ENCODE measurements at places on chromosomes 6 and 20.

- no peak for DNase-seq
Measured at GRCh38 chr20:39105551-39105950, 143.4 kb downstream of the DHX35 start.

GRCh38 chr6:1617466-1618310 is 8.0 kb downstream of the FOXC1 start:
- no peak for DNase-seq

DNA sequence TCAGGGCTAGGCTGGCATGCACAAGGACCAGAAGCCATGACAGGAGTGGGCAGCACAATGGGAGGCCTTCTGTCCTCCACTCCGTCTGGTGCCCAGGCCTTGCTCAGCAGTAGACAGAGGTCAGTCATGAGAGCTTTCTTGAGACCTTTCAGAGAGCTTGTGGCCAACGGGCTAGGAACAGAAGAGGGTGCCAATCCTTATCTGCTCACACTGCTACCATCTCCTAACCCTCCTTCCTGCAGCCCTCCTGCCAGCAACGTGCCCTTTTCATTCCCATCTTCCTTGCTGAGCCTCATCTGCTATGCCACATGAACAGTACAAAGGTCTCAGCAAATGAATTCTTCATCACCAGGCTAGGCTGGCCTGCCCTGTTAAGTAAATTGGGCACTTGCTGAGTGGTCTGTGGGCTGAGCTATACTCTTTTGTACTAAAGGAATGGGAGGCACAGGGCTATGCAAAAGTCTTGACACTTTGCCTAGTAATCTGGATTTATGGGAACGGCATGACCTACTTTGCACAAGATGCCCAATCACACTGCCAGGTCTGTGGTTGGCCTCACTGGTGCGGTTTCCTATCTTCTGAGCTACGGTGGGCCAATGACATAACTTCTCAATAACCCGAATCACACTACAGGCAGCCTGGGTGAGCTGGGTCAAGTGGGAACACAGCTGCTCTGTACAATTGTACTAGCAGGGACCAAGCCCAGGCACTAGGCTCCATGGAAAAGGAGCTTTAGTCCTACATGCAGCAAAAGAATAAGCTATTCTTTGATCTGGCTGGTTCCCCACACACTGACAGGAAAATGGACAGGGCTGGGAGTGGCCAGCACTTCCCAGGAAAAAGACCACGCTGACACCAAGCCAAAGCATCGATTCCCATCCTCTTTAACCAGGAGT is 47.8 kb downstream of the ELOVL5 start:
- DNase-seq, result peak; percentile 67

- peak; percentile 23 for DNase-seq
Measured at GRCh38 chr6:42958125-42958524, 2.4 kb upstream of the GNMT start.

- no peak for DNase-seq
Measured at GRCh38 chr20:52252664-52253063, 61.1 kb upstream of the ZFP64 start.

DNA sequence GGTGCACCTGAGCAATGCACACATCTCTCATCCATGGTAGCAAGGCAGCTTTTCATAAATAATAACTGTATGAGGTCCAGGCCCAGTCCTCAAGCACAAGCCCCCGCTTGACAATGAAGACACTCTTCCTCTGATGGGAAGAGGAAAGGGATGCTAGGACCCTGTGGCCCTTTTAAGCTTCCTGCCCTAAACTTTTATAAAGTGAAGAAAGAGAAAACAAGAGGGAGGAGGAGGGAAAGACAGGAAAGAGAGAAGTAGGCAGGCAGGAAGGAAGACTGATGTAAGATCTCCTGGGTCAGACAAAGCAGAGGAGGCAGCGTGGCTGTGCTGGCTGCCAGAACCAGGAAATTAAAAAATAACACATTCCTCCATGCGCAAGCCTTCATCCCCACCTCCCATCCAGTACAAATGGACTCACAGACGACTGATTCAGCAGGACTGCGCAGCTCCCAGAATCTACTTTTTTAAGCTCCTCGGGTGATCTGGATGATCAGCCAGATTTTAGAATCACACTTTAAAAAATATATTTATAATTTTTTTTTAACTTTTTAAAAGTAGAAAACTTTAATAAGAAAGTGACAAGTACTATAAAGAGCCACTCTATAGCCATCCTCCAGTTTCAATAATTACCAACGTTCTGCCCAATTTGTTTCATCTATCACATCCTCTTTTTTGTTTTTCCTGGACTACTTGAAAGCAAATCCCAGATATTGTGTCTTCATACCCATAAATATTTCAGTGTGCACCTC is 16.5 kb downstream of the TNFAIP3 start:
- DNase-seq, result peak; percentile 57

DNA sequence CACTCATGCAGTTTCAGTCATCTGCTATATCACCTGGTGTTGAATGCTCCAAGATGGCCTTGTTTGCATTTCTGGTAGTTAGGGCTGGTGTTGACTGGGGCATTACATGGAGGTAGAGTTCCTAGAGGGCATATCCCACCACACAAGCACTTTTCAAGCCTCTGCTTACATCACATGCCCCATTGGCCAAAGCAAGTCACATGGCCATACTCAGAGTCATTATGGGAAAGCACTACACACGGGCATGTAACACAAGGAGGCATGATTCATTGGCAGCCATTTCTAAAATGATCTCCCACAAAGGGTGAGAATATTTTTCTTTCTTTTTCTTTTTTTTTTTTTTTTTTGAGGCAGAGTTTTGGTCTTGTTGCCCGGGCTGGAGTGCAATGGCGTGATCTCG is 73.2 kb downstream of the TRMT6 start:
- DNase-seq, result no peak

GRCh38 chr6:15137086-15137485 is 108.8 kb upstream of the JARID2 start:
- DNase-seq, result no peak

DNA sequence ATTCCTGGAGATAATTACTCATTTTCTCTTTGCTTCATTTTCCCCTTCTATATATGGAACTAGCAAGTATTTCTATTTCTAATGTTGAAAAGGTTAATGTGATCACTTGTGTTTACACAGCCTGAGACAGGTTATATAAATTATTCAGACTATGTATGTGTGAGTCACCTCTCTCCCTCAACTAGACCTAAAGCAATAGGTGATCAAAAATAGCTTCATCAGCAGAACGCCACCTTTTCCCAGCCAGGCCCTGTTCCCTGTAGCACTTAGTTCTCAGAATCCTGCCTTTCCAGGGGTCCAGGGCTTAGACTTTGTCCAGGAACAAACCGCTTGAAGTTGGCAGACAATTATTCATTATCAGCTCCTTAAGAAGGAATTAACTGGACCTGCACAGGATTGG is 125.3 kb upstream of the EXOC2 start:
- no peak for DNase-seq

- peak; percentile 51 for DNase-seq
Measured at GRCh38 chr6:11909696-11910132, 102.4 kb upstream of the HIVEP1 start.

DNA sequence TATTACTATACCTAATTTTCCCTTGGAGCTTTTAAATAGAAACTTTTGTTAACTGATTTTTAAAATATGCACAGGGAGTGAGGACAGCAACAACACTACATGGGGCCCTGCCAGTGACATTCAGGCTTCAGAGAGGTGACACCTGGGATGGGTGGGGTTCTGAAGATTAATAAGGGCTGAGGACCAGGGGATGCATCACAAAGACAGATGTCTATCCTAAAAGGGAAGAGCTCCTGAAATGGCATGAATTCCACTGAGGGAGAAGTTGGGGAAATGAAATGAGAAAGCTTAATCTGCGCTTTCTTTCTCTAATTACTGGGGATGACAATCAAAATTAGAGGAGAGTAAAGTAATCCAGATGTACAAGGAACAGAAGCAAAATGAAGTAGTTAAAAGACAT is 162.8 kb downstream of the BTBD9 start:
- no peak for DNase-seq

DNA sequence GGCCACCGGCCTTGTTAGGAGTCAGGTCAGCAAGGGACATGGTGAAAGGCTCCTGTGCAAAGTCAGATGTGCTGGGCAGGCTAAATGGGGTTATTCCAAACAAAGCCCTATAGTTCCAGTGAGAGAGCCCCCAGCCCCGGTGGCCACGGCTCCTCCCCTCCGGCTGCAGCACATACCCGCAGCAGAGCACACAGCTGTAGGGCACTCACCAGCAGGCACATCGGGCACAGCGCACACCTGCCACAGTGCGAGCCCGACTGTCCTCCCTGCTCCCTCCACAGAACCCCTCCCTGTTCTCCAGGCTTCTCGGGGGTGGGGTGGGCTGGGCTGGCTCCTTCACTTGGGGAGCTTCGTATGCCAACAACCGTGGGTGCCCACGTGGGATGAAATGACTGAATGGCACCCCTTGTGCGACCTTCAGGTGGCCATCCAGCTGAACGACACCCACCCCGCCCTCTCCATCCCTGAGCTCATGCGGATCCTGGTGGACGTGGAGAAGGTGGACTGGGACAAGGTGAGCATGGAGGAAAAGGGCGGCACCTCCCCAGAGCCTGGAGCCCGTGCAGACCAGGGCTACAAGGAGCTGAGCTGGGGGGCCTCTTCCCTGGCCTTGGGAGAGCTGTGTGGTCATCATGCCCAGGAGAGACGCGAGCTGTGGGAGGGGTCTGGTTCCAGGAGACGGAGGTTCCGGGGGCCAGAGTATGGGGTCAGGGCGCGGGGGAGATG is 30.9 kb downstream of the PYGB start:
- no peak for DNase-seq

- DNase-seq, result no peak
Measured at GRCh38 chr6:36638579-36638978, 39.9 kb upstream of the CDKN1A start.

GRCh38 chr6:593139-593906 is 63.6 kb downstream of the HUS1B start:
- peak; percentile 61 for DNase-seq

GRCh38 chr6:149503872-149504271 is 19.1 kb upstream of the ZC3H12D start:
- DNase-seq, result no peak

- DNase-seq, result no peak
Measured at GRCh38 chr6:11409371-11409770, 128.2 kb upstream of the TMEM170B start.

DNA sequence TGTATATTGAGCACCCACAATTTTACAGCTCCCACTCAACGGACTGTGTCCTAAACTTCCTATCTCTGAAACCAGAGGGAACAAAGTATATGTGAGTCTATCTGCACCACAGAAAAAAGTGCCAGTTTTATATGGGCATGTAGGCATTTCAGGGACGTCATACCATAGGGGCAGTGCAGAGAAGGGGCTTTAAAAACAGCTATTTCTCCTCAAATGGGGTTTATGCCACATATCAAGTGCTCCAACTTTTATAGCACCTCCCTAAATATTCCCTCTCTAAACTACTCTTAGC is 28.9 kb upstream of the ASF1A start:
- no peak for DNase-seq

- no peak for DNase-seq
Measured at GRCh38 chr6:69391106-69391505, 405.7 kb downstream of the LMBRD1 start.

GRCh38 chr20:24953209-24953575 is 4.1 kb downstream of the CST7 start:
- no peak for DNase-seq

DNA sequence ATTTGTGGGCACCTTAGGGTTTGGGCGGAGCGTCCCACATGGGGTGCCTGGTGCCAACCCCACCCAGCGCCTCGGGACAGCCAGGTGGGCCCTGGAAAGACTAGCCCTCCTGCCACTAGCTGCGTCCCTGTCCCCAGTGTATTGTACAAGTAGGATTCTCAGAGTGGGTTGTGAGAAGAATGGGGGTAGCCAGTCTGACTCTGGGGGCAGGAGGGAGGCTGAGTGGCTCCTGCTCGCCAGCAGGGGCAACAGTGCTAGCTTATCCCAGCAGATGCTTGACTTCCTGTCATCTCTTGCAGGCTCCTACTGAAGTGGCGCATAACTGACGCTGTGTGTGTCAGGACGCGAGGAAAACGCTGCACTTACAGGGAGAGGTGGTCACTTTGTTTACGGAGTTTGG is 9.3 kb downstream of the PSMA7 start:
- DNase-seq, result peak; percentile 14

GRCh38 chr20:36582322-36582721 is 8.9 kb downstream of the TGIF2 start:
- DNase-seq, result no peak
